Thyroid gland (tissue), 4 donors: ENCODE measurements at places on chromosomes 12 and 14. TPM values are rescaled to one million over a fixed set of nuclear protein-coding genes. Genes with fewer than 3 reads are reported as not detected.
A peak's percentile ranks its signal among the peaks of the same experiment; 100 is the strongest.

The ERP27 gene
- 5.0 TPM for total RNA-seq

The HHIPL1 gene
- 1.1 TPM for total RNA-seq

GRCh38 chr14:34629344-34629656 lies 648 bp downstream of the SNX6 start:
- peak overlapping the region; percentile 93 for H3K27ac ChIP-seq
- no peaks in the 10 kb centered on the region for H3K4me1 ChIP-seq

DNA sequence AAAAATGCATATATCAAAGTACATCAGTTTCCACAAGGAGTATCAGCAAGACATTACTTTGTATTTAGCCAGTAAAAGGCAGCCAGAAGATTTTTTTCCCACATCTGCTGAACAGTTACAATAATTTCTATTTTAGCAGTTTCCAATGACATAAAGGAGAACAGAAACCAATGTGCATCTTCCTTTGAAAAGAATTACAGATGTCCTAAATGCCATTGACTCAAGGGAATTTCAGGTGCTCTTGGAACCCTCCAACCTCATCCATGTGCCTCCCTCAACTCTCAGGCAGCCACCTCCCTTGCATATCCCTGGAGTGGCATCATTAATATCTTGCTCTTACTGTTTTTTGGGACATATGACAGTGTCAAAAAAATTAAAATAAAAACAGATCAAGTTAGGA lies 62.2 kb upstream of the ST8SIA1 start:
- no peaks in the 10 kb centered on the region for H3K4me1 ChIP-seq
- H3K27me3 ChIP-seq, result no peaks in the 10 kb centered on the region
- no peak for DNase-seq
- no peak overlapping the region for H3K27ac ChIP-seq

DNA sequence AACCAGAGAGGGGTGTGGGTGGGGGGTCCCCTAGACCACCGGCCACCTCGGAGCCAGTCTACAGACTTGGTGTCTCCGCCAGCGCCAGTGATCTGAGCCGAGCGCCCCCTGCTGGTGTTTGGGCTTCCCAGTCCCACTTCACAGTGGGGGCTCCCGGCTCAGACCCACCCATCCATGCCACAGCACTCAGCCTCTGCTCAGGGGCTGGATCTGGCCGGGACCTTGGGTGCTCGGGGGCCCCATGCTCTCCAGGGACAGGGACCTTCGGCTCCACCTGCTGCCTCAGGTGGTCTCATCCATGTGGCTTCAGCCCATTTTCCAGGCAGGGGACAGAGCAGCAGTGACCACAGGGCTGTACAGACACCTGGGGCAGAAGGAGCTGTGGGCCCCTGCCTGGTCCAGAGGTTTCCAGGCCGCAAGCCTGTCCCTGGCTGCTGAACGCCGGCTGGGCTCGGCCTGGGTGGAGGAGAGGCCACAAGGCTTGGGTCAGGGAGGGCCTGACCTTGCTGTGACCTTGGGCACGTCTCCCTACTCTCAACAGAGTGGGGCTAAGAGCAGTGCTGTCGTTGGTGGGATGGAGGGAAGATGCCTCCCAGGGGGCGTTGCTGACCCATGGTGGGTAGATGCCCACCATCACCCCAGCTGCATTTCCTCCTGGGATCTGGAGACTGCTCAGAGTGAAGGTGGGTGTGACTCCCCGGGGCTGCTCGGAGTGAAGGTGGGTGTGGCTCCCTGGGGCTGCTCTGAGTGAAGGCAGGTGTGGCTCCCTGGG lies 86.3 kb downstream of the KIF26A start:
- no peak overlapping the region for H3K27ac ChIP-seq
- no peak overlapping the region for H3K4me3 ChIP-seq
- no peak for DNase-seq
- no peaks in the 10 kb centered on the region for H3K36me3 ChIP-seq
- H3K27me3 ChIP-seq, result no peaks in the 10 kb centered on the region

DNA sequence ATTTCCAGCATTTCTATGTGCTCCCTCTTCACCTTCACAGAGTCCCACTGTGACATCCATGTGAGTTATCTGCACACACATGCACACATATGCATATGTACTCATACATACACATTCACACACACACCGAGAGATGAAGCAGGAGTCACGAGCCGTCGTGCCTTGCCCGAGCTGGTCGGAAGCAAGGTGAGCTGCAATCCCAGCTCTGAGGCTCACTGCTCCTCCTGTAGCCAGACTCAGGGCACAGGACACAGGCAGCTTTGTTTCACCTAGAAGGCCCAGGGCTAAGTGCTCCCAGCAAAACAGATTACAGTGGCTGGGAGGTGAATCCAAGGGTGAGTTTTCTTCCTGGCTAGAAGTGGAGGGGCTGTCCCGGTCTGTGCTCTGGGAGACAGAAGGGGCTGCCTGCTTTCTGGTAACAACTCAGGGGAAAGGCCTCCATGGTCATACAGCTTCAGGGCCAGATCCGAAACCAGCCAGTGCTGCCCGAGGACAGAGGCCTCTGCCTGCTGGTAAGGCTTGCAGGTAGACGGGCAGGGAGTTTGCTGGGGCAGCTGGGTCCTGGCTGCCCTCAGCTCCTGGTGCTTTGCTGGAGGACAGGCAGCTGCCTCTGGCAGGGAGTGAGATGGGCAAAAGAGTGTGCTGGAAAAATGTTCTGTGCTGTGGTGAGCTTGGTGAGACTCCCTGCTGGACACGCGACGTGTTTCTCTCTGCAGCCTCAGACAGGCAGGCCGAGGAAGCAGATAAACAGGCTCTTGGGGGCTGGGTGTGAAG lies 123.7 kb downstream of the CRACR2A start:
- no peak for DNase-seq
- H3K36me3 ChIP-seq, result no peaks in the 10 kb centered on the region
- H3K27ac ChIP-seq, result no peak overlapping the region
- no peak overlapping the region for H3K4me3 ChIP-seq

- H3K4me3 ChIP-seq, result no peak overlapping the region
- no peaks in the 10 kb centered on the region for H3K27me3 ChIP-seq
- DNase-seq, result no peak
- peak overlapping the region; percentile 32 for H3K27ac ChIP-seq
- peaks cover 4% of the 10 kb centered on the region for H3K4me1 ChIP-seq
Observed at GRCh38 chr14:81946375-81946774, 412.7 kb upstream of the SEL1L start.
